ENCODE measurements at places on chromosomes 7 and 10. TPM values are rescaled to one million over a fixed set of nuclear protein-coding genes. Genes with fewer than 3 reads are reported as not detected.

- no peaks in the 10 kb centered on the region for H3K36me3 ChIP-seq
- no peak overlapping the region for H3K4me3 ChIP-seq
- H3K27ac ChIP-seq: no peak overlapping the region
- no peak for DNase-seq
- peaks cover 3% of the 10 kb centered on the region for H3K27me3 ChIP-seq
- H3K4me1 ChIP-seq: no peaks in the 10 kb centered on the region
Measured at GRCh38 chr10:24414597-24414996, 205.7 kb downstream of the KIAA1217 start.

- H3K27me3 ChIP-seq: peaks cover 10% of the 10 kb centered on the region
- H3K36me3 ChIP-seq: no peaks in the 10 kb centered on the region
- H3K27ac ChIP-seq: no peak overlapping the region
- H3K4me1 ChIP-seq: peaks cover 3% of the 10 kb centered on the region
Measured at GRCh38 chr10:124065382-124066125, 27.8 kb downstream of the CHST15 start.

DNA sequence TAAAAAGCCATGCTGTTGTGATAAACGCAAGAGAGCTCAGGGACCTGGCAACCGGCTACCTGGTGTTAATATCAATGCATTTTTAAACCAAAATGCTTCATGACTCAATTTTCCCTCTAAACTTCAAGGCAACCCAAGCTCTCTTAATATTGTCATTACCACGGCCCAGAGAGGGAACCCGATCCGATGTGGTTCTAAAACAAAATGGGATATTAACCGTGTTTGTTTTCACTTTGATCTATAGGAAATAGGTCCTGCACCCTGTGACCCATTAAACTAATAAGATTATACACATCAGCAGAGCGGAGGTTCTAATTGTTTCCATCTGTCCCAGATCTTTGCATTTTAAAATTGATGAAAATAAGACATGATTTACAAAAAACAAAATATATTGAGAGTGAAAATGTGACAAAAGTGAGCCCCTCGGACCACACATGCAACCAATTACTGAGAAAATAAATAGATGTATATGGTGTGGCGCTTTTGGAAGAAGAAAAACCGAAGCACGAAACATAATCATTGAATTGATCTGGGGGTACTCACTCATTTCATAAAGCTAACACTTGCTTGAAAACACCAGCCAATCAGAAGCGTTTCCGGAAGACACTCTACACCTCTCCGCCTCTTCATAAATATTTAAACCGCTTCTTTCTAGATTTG lies 290.3 kb upstream of the NFE2L3 start:
- peak overlapping the region; percentile 78 for H3K4me3 ChIP-seq
- H3K4me1 ChIP-seq: peaks cover 41% of the 10 kb centered on the region
- peaks cover 45% of the 10 kb centered on the region for H3K27me3 ChIP-seq
- H3K27ac ChIP-seq: peak overlapping the region; percentile 85
- no peak for DNase-seq

DNA sequence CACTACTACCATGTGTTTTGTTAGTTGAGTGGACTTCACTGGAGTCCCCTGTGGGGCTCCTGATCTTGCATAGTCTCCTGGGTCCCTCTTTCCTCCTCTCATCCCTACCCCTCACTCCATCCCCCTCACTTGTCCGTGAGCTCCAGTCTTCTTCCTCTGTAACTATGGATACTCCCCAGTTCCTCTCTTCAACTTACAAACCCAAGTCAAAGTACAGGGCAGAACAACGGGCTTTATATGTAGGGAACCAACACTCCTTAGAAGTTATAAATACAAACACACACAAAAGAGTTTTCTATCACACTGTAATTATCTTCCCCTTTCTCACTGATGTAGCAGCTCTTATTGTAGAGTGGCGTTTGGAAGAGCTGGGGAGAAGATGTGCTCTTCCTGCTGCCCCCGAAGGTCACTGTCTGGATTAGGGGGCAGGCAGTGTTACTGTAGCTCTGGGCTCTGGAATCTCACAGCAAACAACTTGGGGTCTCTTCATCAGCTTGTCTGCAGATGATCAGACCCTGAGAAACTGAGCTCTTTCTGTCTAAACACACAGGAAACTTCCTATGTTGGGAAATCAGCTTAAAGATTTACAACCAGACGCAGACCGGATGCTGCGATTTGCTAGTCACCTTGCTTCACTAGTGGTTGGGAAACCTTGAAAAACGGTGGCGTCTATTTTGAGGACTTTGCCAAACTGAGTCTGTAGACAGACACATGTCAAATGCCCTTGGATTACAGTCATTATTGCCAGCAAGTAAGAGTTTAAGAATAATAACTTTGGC lies 13.6 kb downstream of the SNX10 start:
- H3K27ac ChIP-seq: peak overlapping the region; percentile 13
- H3K36me3 ChIP-seq: peaks cover 26% of the 10 kb centered on the region

DNA sequence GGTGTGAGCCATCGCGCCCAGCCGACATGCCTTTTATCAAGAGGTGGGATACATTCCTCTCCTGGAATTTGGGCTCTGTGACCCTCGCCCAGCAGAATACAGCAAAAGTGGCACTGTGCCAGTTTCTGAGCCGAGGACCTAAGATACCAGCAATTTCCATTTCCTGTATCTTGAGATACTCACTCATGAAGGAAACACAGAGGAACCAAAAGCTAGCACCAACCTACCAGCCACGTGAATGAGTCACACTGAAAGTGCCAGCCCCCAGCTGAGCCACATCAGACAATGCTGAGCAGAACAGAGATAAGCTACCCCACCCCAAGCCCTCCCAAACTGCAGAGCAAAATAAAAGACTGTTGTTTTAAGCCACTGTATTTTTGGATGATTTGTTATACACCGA lies 56.3 kb downstream of the CACUL1 start:
- H3K4me1 ChIP-seq: peaks cover 19% of the 10 kb centered on the region
- H3K27me3 ChIP-seq: no peaks in the 10 kb centered on the region
- peak overlapping the region; percentile 52 for H3K27ac ChIP-seq

- peaks cover 7% of the 10 kb centered on the region for H3K4me1 ChIP-seq
- H3K27me3 ChIP-seq: no peaks in the 10 kb centered on the region
- no peak overlapping the region for H3K4me3 ChIP-seq
- DNase-seq: no peak
- H3K27ac ChIP-seq: no peak overlapping the region
Measured at GRCh38 chr7:106089647-106090046, 22.5 kb downstream of the SYPL1 start.

DNA sequence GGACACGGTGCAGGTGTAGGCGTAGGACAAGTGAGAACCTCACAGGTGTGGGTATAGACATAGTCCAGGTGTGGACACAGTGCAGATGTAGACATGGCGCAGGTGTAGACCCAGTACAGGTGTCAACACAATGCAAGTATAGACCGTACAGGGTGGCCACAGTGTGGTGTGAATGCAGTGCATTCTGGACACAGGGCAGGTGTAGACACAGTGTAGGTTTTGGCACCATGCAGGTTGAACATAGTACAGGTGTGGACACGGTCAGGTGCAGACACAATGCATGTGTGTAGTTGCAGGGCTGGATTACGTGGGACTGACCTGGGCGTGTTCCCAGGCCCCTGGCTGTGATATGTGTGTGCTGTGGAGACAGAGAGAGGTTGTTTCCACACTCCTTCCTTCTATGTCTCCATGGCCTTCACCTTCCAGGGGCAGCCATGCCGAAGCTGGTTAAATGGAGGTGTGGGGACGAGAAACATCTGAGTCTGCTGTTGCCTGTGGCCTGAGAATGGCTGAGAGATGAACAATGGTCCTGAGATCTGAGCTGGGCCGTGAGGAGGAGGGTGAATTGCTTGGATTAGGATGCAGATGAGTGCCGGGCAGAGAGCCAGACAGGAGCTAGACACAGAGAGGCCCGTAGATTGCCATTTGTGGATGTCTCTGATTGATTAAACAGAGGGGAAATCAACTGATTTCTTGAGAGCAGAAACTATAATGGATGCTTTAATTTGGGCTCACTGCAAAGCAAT lies 343.9 kb upstream of the SHH start:
- H3K27me3 ChIP-seq: no peaks in the 10 kb centered on the region
- H3K36me3 ChIP-seq: no peaks in the 10 kb centered on the region
- H3K4me3 ChIP-seq: no peak overlapping the region
- no peaks in the 10 kb centered on the region for H3K4me1 ChIP-seq
- no peak for DNase-seq

GRCh38 chr7:28410628-28411531 lies 1.4 kb upstream of the CREB5 start:
- H3K4me1 ChIP-seq: peaks cover 12% of the 10 kb centered on the region
- no peak overlapping the region for H3K4me3 ChIP-seq
- H3K36me3 ChIP-seq: no peaks in the 10 kb centered on the region

DNA sequence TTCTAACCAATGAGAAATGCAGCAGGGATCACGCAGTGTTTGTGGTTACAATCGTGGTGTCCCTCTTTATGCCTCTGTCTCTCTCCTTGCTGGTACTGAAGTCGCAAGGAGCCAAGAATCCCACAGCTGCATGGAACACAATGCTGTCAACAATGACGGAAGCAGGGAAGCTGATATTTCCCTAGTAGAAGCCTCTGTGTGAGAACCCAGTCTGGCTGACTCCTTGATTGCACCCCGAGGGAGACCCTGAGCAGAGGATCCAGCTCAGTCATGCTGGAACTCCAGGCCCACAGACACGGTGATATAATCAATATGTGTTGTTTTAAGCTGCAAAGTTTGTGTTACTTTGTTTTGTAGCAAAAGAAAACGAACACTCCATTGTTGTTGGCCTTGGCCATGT lies 677.9 kb downstream of the PARD3 start:
- DNase-seq: no peak
- peaks cover 3% of the 10 kb centered on the region for H3K27me3 ChIP-seq
- H3K4me1 ChIP-seq: no peaks in the 10 kb centered on the region
- no peaks in the 10 kb centered on the region for H3K36me3 ChIP-seq

GRCh38 chr10:14409856-14410458 lies 79.2 kb upstream of the FRMD4A start:
- no peaks in the 10 kb centered on the region for H3K36me3 ChIP-seq
- H3K27me3 ChIP-seq: peaks cover 36% of the 10 kb centered on the region
- H3K4me1 ChIP-seq: peaks cover 15% of the 10 kb centered on the region
- H3K27ac ChIP-seq: no peak overlapping the region
- DNase-seq: no peak
- H3K4me3 ChIP-seq: no peak overlapping the region

- no peaks in the 10 kb centered on the region for H3K27me3 ChIP-seq
- H3K4me1 ChIP-seq: no peaks in the 10 kb centered on the region
- no peak overlapping the region for H3K4me3 ChIP-seq
Measured at GRCh38 chr7:151657173-151657572, 137.5 kb upstream of the RHEB start.

GRCh38 chr7:48426966-48427555 lies 255.8 kb downstream of the ABCA13 start:
- no peak overlapping the region for H3K27ac ChIP-seq
- H3K27me3 ChIP-seq: no peaks in the 10 kb centered on the region
- H3K4me3 ChIP-seq: no peak overlapping the region
- no peak for DNase-seq

GRCh38 chr10:29344073-29344820 lies 55.4 kb downstream of the LYZL1 start:
- H3K27me3 ChIP-seq: peaks cover 6% of the 10 kb centered on the region
- no peak overlapping the region for H3K27ac ChIP-seq
- H3K4me3 ChIP-seq: no peak overlapping the region
- no peaks in the 10 kb centered on the region for H3K4me1 ChIP-seq
- DNase-seq: no peak

DNA sequence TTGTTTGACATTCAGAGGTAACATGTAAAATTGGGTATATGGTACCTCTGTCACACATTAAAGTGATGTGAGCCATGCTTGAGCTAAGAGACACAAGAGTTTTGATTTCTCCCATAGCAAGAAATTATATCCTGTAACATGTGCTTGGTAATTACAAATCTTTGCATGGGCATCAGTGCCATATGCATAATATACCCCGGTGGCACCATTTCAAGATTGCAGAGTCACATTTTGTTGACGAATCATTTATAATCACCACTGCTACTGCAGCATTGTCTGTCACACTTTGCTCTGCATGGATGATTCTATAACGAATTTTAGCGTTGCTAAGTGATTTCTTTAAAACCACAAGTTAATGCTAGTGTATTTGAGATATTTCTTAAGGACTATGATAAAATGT lies 443.7 kb upstream of the LRRN3 start:
- H3K27ac ChIP-seq: no peak overlapping the region
- H3K4me3 ChIP-seq: no peak overlapping the region
- no peak for DNase-seq
- H3K27me3 ChIP-seq: no peaks in the 10 kb centered on the region

DNA sequence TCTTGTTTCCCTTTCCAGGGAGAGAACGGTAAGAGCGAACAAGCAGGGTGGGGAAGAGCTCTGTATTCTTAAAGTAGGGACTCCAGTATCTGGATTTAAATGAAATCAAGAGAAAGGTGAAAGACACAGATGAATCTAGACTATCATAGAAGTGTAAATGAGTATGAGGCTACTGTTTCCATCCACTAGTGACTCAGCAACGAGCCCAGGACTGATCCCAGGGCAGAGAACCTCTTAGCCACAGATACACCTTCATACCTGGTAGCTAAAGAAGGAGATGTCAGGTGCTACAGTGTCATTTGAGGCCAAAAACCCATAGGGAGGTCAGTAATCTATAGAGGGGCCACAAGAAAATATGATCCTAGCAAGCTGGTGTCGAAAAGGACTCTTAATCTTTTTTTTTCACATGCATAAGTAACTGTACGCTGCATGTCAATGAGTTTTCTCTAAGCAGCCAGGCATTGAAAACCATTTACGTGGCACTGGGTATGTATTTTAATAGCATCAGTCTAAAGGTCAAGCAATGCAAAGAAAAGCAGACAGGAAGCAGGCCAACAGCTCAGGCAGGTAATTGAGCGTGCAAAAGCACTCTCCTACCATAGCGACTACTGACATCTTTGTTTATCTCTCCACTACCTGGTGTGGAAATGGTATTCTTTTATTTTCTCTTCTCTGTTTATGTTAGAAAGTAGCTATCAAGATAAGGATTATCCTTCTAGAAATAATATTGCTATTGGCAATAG lies 91.5 kb upstream of the EGR2 start:
- no peak for DNase-seq
- H3K4me1 ChIP-seq: no peaks in the 10 kb centered on the region
- H3K27me3 ChIP-seq: peaks cover 4% of the 10 kb centered on the region
- H3K4me3 ChIP-seq: no peak overlapping the region
- H3K27ac ChIP-seq: no peak overlapping the region

VWDE gene
- total RNA-seq: 3.4 TPM

DNA sequence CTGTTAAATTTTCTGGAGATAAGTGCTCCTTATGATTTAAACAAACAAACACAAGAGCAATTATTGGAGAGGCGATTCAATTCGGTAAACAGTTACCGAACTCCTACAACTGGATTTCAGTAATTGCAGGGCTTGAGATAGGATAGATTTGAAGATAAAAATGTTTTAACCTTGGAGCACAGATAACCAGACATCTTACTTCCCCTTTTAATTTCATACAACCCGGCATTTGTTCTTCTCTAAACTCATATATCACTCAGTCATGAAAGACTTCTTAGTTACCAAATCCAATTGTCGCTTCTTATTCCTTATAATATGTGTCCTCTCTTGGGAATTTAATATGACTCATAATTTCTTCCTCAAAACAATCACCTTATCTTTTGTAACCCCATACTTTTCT lies 235.9 kb upstream of the CSTF2T start:
- no peaks in the 10 kb centered on the region for H3K36me3 ChIP-seq
- DNase-seq: no peak
- no peaks in the 10 kb centered on the region for H3K4me1 ChIP-seq
- no peak overlapping the region for H3K4me3 ChIP-seq
- no peak overlapping the region for H3K27ac ChIP-seq
- H3K27me3 ChIP-seq: peaks cover 2% of the 10 kb centered on the region

LHFPL3 gene
- not detected for total RNA-seq

TCAF2 gene
- 24.6 TPM for total RNA-seq

GRCh38 chr10:22825841-22826240 lies 102.0 kb upstream of the ARMC3 start:
- no peaks in the 10 kb centered on the region for H3K4me1 ChIP-seq
- H3K36me3 ChIP-seq: no peaks in the 10 kb centered on the region
- H3K27ac ChIP-seq: no peak overlapping the region
- peaks cover under 1% of the 10 kb centered on the region for H3K27me3 ChIP-seq
- H3K4me3 ChIP-seq: no peak overlapping the region
- no peak for DNase-seq

Measured in activated CD8-positive, alpha-beta memory T cell treated with anti-CD3 and anti-CD28 coated beads, Interleukin-2, amount 10 ng/mL, durations not matched to agents 7 days and 5 days (primary cell).